IMR-90 (cell line): ENCODE measurements at places on chromosomes 6 and 20.

DNA sequence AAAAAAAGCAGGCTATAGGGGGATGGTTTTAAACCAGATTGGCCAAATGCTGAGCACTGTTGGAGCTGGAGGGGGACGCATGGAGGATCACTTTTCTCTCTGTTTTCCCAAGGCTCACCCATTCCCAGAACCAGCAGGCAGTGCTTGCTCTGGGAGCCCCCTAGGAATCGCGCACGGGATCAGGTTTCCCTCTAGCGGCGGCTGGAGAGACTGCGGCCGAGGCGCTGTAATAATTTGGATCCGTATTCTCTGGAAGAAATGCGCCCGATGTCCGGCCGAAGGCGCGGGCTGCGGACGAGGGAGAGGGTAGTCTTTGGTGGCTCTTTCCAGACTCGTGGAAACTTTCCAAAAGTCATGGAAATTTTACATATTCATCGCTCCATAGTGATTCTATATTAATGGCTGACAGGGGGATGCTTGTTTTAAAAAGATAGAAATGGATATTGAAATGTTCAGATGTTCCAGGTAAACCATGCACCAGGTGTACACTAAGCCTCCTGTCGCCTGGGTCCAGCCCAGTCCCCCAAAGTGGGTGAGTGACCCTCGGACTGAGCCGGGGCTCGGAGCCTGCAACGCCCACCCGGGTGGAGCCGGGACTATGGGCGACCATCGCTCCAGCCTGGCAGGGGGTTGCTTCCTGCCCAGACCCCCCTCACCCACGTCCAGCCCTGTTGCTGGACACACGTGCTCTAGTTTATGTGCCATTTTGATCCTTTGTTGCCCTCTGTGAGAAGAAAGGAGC lies 78.7 kb upstream of the PHACTR3 start:
- DNase-seq = peak; percentile 13

GRCh38 chr6:29524444-29525310 lies 34.9 kb downstream of the UBD start:
- no peak for DNase-seq

DNA sequence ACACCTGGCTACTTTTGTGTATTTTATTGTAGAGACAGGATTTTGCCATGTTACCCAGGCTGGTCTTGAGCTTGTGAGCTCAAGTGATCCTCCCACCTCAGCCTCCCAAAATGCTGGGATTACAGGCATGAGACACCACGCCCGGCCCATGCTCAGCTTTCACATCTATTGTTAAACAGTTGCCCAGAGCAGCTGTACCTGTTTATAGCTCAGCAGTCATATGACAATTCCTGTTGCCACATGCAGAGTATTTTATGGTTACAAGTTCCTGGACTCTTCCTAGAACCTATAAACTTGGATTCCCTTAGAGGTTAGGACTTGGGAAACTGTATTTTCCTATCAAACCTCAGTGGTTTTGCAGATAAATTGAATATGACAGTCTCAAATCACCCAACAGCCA lies 188.3 kb upstream of the KCNG1 start:
- DNase-seq = no peak

GRCh38 chr6:47096211-47096895 lies 54.2 kb upstream of the ADGRF1 start:
- no peak for DNase-seq

DNA sequence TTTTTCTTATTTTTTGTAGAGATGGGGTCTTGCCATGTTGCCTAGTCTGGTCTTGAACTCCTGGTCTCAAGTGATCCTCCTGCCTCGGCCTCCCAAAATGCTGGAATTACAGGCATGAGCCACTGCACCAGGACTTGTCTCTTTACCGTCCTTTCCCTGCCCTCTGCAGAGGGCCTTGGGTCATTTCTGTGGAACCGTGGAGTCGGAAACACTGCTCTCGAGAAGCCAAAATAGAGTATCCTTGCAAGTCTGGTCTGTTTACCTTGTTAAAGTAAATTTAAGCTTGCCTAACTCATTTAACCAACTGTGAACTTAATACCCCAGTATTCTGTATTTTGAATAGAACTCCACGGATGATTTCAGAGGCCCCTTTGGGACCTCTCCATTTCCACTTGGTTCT lies 51.4 kb downstream of the KDM1B start:
- DNase-seq = no peak
